ENCODE measurements at places on chromosomes 16 and 17.

GRCh38 chr17:65830356-65830755 is 268.9 kb upstream of the AXIN2 start:
- no peak for DNase-seq

- no peak for DNase-seq
These were observed 504 bp downstream of the FOXC2 start for GRCh38 chr16:86566966-86567700.

DNA sequence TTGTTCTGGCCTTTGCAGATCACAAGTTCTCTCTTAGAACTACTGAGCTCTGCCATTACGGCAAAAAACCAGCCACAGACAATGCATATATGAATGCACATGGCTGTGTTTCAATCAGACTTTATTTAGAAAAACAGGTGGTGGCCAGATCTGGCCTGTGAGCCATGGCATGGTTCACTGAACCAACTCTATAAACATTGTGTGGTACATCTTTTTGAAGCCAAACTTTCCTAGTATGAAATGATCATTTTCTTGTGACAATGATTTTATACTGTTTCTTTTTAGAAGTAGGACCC is 65.9 kb upstream of the AMZ2 start:
- DNase-seq: no peak

- DNase-seq: no peak
These were observed 879 bp downstream of the SLFN5 start for GRCh38 chr17:35243561-35244340.

DNA sequence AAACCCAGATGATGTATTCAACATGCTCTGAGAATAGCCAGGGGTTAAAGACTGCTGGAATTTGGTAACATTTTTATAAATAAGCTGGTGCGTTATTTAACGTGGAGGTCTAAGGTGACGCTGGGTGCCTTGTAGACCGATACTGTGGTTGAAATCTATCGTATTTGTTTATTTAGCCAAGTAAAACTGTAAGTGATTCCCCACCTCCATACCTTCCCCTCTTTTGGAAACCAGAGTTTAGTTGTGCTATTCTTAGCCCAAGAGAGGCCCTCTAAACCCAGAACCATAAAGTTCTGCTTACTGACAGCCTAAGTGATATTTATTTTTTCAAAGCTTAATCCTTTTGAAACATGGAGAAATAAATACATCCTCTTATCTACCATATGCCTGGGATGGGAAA is 744.5 kb downstream of the WWOX start:
- no peak for DNase-seq

GRCh38 chr17:69869667-69870066 is 205.4 kb upstream of the KCNJ16 start:
- DNase-seq: no peak

- no peak for DNase-seq
These were observed 174.2 kb downstream of the STX8 start for GRCh38 chr17:9401434-9401833.

DNA sequence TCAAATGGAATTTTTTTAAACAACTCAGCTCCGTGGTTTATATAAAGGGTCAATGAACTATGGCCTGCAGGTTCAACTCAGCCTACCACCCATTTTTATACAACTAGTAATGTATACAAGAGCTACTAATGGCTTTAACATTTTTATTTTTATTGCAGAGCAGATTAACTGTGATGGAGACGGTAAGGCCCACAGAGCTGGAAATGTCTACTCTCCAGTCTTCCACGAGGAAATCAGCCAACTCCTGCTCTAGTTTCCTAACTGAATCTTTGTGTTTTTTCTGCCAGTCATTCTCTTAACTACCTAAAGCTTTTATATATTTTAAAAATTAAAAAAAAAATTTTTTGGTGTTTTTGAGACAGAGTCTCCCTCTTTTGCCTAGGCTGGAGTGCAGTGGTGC is 385.1 kb upstream of the MAF start:
- DNase-seq: no peak

GRCh38 chr16:11201498-11202259 is 54.3 kb downstream of the SOCS1 start:
- no peak for DNase-seq

GRCh38 chr17:67124450-67125148 is 80.2 kb downstream of the CACNG1 start:
- no peak for DNase-seq

DNA sequence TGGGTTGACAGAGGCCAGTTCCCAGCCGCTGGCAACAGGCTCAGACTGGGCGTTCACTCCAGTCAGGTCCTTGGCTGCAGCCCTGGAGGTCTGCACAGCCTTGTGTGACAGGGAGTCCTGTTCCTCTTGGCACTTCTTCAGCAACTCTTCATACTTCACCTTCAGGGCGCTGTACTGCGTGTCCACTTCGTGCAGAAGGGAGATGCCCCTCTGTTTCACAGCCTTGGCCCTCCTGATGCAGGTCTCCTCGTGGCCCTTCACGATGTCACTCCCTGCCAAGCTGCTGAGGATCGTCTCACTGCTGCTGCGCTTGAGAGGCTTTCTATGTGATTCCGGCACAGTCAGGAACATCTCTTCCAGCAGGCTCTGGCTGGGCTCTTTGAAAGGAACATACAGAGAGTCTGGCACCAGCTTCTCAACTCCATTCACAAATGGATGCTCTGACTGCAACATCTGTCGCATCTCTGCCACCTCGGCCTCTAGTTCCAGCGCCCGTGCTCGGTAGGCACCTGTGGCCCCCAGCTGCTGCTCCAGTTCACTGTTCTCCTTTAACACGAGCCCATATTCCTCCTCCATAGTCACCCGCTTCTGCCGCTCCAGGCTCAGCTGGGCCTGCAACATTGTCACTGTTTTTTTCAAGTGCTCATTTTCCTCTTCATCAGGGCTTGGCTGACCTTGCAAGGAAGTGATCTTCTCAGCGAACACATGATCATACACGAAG is 27.2 kb downstream of the CDR2 start:
- DNase-seq: no peak

GRCh38 chr17:64384253-64385186 is 6.1 kb downstream of the PECAM1 start:
- no peak for DNase-seq

GRCh38 chr16:67191411-67191994 is 452 bp upstream of the E2F4 start:
- no peak for DNase-seq

Measured in NCI-H1930 (cell line).